ENCODE measurements at places on chromosomes 6 and 20. TPM values are rescaled to one million over a fixed set of nuclear protein-coding genes. Genes with fewer than 3 reads are reported as not detected.

DNA sequence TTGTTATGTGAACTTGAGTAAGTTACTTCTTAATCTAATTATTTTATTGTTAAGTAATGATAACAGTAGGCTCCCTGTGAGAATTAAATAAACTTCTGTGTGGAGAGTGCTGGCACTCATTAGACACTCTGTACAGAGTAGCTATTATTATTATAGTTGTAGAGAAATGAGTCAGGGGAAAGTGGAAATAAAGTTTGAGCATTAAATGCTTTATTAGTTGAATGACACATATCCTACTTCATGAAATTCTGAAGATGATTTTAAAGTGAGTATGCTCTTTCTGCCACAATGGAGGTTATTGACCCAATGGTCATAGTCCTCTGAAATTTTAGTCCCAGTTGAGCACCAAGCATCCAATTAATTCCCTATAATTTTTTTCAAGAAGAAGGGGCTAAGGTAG is 5.9 kb downstream of the ECI2 start:
- DNase-seq: no peak

- no peak for DNase-seq
Measured at GRCh38 chr6:67757465-67758033, 877.5 kb upstream of the ADGRB3 start.

PLA2G7 gene
- total RNA-seq: 0.84 TPM

DNA sequence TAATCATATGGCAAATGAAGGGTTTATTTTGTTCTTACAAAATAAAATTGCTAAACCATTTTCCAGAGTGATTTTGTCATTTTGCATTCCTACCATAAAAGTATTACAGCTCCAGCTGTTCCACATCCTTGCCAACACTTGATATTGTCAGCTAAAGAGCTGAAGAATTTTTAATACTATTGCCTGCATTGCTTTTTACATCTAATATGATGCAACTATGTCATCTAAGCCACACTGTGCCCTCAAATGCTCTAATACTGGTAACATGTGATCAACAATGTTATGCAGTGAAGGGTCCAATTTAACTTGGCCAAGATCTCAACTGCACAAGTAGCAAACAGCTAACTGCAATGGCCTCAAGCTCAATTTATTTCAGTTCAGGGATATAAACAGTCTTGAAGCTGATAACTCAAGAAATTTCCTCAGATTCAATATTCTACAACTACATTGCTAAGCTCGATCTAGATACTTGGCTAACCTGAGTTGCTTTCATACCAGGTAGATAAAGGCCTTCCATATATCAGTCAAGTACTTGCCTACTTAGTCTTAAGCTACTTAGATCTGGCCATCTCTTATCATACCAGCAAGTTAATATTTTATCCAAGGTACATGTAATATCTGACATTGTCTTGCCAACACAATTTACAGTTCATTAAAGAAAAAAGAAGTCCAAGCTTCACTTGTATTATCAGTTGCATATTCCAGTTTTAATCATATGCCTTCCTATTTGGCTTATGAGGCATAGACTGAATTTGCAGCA is 17.0 kb downstream of the AKIRIN2 start:
- DNase-seq: no peak

GRCh38 chr6:116387374-116387773 is 16.6 kb downstream of the DSE start:
- no peak for DNase-seq

MUC22 gene
- total RNA-seq: not detected

DNA sequence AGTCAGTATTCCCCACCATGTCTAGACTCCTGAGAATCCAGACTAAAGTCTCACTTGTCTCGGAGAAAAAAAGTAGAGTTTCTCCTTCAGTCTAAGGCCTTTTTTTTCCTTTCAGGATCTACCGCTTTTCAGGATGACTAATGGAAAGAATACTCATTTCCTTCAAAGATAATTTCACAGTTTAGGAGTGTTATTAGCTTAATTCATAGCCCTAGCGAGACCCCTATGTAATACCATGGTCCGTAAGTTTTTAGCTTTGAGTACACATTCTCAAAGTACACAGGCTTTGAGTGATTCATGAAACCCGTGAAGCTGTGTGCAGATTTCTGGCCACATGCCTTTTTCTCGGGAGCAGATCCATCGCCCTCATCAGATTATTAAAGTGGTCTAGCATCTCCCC is 133.1 kb downstream of the SOX4 start:
- no peak for DNase-seq

- no peak for DNase-seq
Measured at GRCh38 chr20:23879328-23879798, at the start of gene CST5. CST5 (minus strand) TSS chr20:23879748; CDS start chr20:23879676, 72 bp downstream.
